ENCODE measurements at places on chromosomes 3 and 15. TPM values are rescaled to one million over a fixed set of nuclear protein-coding genes. Genes with fewer than 3 reads are reported as not detected.

DNA sequence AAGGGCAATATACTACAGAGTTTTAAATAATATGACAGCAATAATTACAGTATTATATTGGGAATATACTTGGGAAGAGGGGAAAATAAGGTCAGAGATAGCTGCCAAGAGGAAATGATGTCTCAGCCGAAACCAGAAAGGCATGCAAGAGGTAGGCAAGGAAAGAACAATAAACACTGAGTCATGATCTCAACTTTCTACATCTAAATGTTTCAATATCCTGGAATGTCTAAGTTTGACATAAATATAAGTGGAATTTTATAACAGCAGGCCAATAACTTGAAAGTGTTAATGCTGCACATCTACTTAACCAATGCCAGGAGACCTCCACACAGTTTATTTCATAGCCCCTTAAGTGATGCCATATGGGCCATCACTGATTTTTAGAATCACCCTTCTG, 99.8 kb upstream of the CPNE4 start:
- DNase-seq, result no peak

GRCh38 chr15:72754096-72754495, 29.5 kb downstream of the ADPGK start:
- DNase-seq, result no peak

The CCR9 gene
- total RNA-seq, result not detected

GRCh38 chr15:27864719-27865118, 234.4 kb downstream of the OCA2 start:
- DNase-seq, result no peak

DNA sequence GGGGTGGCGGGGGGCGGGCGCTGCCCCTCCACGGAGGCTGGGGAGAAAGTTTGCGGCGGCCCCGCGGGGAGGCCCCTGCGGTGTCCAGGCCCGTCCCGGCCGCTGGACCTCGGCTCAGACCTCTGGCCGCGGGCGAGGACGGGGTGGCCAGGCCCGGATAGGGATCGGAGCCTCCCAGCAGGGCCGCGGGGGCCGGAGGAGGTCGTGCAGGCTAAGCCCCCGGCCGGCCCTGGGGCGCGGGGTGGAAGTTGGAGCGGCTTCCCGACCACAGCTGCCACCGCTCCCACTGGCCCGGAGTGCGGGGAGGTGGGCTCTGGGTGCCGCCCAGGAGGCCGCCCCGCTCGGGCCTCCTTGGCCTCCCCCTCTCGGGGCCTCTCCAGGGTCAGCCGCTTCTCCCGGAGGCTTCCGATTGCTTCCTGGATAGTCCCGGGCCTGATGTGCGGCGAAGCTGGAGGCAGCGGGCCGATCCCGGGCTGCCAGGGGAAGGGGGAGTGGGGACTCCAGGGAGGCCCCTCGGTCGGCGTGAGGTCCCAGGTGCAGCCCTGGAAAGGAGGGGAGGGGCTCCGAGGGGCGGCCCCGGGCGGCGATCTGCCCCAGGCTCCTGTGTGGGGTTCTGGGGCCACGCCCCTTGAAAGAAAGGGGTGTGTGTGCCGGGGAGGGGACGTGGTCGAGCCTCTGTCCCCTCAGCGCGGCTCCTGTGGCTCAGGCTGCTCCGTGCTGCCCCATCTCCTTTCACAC, 907 bp downstream of the PLXNA1 start:
- no peak for DNase-seq

GRCh38 chr15:29018120-29018805, 132.5 kb downstream of the APBA2 start:
- DNase-seq, result no peak

DNA sequence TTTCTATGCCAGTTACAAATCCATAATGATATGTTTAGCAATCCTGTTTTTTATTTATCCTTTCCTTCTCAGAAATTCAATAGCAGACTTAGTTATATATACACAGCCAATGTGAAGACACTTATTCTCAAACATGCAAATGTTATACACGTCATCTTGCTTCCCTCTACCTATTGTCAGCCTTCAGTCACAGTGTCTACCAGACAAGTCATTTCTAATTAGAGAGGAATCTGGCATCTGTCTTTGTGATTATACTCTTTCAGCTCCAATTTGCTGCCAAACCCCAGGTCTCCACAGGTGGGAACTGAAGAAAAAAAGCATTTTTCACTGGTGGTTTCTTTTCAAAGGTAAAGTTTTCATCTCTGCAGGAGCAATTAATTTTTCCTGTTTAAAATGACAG, 793.1 kb downstream of the AGBL1 start:
- no peak for DNase-seq

The SLC28A1 gene
- not detected for total RNA-seq

The SLC38A3 gene
- total RNA-seq, result 6.2 TPM

- no peak for DNase-seq
These were observed 233.1 kb downstream of the THRB start for GRCh38 chr3:24261521-24261920.

DNA sequence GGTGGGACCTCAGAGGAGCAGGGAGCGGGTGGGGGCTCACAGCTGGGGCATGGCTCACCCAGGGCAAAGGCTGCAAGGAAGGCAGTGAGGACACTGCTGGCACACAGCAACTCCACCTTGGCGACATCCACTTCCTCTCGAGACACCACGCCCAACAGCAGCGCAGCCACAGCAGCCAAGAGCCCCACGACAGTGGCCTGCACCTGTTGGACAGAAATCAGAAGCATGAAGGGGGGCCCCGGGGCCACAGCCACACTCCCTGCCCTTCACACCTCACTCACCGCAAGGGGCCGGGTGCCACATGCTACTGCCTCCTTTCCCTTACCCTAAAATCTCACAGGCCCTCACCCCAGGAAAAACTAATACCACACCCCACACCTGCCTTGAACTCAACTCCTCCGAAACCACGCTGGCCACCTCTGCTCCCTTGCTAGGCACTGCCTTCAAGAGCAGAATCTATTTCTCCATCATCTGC, 57.3 kb downstream of the ROPN1B start:
- DNase-seq, result no peak

DNA sequence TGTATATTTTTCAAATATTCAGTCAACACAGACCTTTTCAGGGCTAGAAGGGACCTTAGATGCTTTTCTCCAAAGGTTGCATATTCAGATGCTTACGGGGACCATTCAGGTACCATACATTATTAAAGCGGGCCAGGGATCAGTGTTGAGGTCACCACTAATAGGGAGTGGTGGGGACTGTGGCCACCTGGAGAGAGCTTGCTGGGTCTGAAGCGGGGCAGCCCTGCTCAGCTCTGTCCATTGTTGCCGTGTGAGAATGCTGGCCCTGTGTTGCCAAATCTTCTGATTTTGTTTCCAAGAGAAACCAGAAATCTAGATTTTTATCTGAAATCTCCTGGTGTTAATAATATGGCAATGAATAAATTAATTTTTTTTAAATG, 23.7 kb downstream of the ABHD2 start:
- no peak for DNase-seq

- no peak for DNase-seq
These were observed 1448.4 kb upstream of the ALCAM start for GRCh38 chr3:103918336-103918735.

The ATP10A gene
- total RNA-seq, result 1.6 TPM

- DNase-seq, result no peak
These were observed 57.6 kb upstream of the MEX3B start for GRCh38 chr15:82103468-82103867.

- DNase-seq, result no peak
These were observed 699 bp downstream of the MEGF11 start for GRCh38 chr15:66252685-66253417.

GRCh38 chr3:13461169-13462124, 18.7 kb upstream of the HDAC11 start:
- DNase-seq, result no peak

The TUSC7 gene
- not detected for total RNA-seq

DNA sequence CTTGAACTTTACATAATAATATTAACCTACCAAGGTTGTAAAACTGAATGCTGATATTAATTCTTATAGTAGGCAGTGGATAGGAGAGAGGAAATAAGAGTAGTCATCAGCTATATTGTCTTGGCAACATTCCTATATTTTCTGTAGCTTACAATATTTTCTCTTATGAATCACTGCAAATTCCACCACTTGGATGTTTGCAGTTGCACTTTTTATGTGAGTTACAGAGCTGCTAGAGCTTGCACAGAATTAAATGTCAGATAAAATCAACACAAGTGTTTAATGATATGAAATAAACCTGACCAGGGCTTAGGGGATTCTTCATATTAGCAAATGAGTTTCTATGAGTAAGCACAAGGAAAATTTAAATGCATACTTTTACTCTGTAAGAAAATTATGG, 1710.1 kb downstream of the SI start:
- DNase-seq, result no peak

DNA sequence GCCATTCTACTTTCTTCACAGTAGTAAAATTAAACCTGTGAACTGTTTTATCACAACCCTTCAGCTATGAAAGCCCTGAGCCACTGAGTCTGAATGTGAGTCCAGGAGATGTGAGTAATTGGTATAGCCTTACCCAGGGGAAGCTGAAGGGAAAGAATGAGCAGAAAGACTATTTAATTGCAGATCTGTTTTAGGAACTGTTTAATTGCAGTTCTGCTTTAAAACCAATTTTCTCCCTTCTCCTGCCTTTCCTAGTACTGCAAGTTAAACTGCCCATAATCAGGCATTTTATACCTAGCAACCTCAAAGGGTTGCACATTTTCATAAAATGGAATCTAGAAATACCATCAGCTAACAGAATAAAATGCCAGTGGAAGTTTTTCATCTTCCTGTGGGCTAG, 476.7 kb downstream of the OCA2 start:
- DNase-seq, result no peak

GRCh38 chr3:123799544-123800361, 84.4 kb downstream of the MYLK start:
- no peak for DNase-seq

The TMEM45A gene
- 4.0 TPM for total RNA-seq

The EBLN2 gene
- total RNA-seq, result 14.4 TPM

GRCh38 chr15:95709959-95710695, 620.4 kb upstream of the NR2F2 start:
- no peak for DNase-seq

The MUSTN1 gene
- 0.82 TPM for total RNA-seq

- DNase-seq, result peak; percentile 21
These were observed 16.6 kb downstream of the TMOD2 start for GRCh38 chr15:51768018-51768417.

DNA sequence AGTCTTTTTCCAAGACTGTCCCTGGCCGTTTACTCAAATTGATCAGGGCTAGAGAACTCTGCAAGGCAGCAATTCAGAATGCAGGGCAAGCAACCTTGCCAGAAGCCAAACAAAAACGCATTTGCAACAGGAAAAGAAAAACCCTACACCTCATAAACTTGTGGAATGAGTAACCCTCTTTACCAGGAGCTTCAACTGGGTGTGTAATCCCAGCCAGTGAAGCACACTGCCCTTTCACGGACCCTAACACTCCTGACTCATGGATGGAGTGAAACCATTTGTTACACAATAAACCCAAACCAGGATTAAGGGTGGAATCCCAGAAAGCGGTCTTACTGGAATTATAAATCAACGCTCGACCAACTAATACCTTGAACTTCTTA, 14.8 kb upstream of the LDHAL6B start:
- DNase-seq, result no peak

- no peak for DNase-seq
These were observed at the start of gene KLHL6 for GRCh38 chr3:183555541-183556081. KLHL6 (minus strand) TSS chr3:183555706; CDS start chr3:183555653, 53 bp downstream.

The ALDH1A3 gene
- total RNA-seq, result 46.3 TPM

The ZNF502 gene
- total RNA-seq, result 11.6 TPM

The PAK6 gene
- total RNA-seq, result 3.7 TPM

The CHRFAM7A gene
- total RNA-seq, result 6.4 TPM

The CCDC9B gene
- 0.73 TPM for total RNA-seq

The SH2D7 gene
- total RNA-seq, result not detected

The EPHB3 gene
- 9.2 TPM for total RNA-seq

DNA sequence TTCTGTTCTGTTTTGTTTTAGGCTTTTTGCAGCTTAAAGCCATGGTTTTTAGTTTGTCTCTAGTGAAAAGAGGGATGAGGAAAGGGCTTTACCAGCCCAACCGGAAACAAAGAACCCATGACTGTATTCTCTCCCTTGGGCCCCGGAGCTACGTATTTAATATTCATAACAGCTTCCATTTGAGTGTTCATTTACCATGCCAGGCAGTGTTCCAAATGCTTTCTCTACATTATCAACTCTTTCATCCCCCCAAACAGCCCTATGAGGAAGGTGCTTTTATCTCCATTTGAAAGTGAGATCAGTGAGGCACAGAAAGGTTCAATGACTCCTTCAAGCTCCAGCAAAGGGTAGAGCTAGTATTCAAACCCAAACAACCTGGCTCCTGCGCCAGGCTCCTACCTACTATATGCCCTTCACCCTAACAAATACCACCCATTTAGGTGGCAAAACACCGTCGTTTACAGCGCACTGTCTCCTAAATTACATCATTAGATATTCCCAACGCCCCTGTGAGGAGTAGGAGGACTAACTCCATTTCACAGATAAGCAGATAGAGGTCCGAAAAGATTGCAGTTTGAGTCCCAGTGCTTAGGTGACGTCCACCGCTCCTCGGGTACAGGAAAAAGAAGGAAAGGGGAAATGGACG, 27.9 kb downstream of the GTPBP8 start:
- DNase-seq, result peak; percentile 8

GRCh38 chr15:31254431-31255175, 72.0 kb upstream of the KLF13 start:
- no peak for DNase-seq

DNA sequence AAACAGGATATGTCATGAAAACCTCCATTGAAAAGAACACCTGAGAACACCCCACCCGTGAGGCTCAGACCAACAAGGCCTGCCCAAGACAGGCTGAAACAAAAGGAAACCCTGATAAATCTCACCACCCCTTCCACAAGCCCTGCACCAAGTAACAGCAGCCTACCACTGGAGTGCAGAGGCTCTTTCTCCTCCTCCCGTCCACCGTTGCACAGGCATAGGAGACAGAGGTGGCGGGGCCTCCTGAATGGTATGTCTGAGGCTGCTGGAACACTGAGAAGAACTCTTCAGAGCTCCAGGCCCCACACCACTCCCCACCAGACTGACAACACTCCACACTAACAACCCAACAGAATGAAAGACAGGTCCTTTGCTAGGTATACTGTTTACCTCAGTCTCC, 21.4 kb downstream of the CHDH start:
- no peak for DNase-seq

DNA sequence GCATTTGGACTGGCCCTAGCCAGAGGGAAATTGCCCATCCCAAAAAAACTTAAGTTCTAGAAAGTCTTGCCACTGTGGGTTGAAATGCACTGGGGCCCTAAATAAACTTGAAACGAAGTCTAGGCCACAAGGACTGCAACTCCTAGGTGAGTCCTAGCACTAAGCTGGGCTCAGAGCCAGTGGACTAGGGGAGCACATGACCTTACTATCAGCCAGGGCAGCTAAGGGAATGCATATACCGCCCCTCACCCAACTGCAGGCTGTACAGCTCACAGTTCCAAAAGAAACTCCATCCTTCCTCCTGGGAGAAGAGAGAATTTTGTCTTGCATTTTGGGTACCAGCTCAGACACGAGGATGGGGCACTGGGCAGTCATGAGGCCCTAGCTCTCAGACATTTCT, 23.6 kb upstream of the TEX55 start:
- no peak for DNase-seq
